Hindlimb muscle (tissue), 1 donor: ENCODE measurements at places on chromosomes 6 and 20. TPM values are rescaled to one million over a fixed set of nuclear protein-coding genes. Genes with fewer than 3 reads are reported as not detected.

Gene OXT
- polyA plus RNA-seq, result 0.50 TPM

Gene FOXC1
- polyA plus RNA-seq, result 2.0 TPM

Gene VSTM2L
- 1.7 TPM for polyA plus RNA-seq

Gene JARID2
- 16.2 TPM for polyA plus RNA-seq

Gene ADISSP
- polyA plus RNA-seq, result 29.1 TPM

- DNase-seq, result no peak
Observed at GRCh38 chr20:23918101-23918862, 38.7 kb upstream of the CST5 start.

- DNase-seq, result no peak
Observed at GRCh38 chr6:33198159-33198852, 2.2 kb downstream of the RXRB start.

DNA sequence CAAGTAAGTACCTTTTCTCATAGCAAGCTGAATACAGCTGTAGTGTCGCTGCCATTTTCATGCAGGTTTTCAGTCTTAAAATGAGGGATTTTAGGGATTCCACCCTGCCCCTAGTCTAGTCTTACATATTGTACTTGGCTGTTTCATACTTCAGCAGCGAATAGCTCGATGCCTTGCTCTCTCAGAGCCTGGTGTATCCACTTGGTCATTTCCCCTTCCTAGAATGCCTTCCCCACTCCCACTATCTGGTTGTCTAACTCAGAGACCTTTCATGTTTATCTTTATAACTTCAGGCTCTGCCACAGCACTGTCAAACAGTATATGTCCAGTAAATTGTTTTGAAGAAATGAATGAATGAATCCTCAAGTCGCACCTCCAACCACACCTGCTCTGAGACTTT, 21.1 kb upstream of the IPCEF1 start:
- DNase-seq, result no peak

- no peak for DNase-seq
Observed at GRCh38 chr6:90385759-90386313, 89.2 kb upstream of the BACH2 start.

GRCh38 chr6:71168233-71168765, 120.3 kb upstream of the OGFRL1 start:
- DNase-seq, result no peak

DNA sequence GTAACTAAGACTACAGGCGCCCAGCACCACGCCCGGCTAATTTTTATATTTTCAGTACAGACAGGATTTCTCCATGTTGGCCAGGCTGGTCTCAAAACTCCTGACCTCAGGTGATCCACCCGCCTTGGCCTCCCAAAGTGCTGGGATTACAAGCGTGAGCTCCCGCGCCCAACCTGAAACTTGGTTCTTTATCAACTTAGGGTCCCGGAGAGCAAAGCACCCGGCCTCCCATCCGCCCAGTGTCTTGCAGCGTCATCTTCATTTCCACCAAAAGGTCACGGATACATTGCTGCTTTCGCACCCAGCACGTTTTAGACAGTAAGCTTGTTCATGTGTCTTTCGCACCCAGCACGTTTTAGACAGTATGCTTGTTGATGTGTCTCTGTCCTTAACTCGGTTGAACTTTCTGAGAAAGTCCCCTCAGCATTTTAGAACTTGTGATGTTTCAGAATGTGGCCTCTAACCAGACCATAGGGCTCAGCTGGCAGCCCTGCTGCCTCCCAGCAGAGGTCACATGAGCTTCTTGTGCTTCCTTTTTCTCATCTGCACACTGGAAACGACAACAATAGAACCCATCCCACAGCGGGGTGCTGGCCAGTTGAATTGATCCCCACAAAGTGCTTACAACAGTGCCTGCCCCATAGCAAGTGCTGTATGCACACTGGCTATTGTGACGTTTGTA, 48.8 kb downstream of the PRR18 start:
- DNase-seq, result peak; percentile 31

DNA sequence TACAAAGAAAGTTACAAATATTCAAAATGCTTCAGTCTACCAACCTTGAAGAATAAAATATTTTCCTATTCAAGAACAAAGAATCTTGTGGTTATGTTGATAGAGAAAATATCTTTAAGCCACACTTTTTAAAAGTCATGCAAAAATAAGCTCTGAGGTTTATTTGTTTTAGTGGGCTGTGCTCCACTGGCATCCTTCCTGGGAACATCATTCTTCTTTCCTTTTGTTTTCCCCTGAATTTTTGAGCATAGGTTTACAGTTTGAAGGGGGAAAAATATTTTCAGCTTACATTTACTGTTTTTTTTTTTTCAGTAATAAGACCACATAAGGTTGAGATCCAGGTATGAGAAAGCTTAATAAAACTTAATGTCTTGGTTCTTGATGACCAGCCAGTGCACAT, 72.0 kb upstream of the BACH2 start:
- no peak for DNase-seq

GRCh38 chr6:132087391-132087790, 136.2 kb upstream of the CCN2 start:
- no peak for DNase-seq

DNA sequence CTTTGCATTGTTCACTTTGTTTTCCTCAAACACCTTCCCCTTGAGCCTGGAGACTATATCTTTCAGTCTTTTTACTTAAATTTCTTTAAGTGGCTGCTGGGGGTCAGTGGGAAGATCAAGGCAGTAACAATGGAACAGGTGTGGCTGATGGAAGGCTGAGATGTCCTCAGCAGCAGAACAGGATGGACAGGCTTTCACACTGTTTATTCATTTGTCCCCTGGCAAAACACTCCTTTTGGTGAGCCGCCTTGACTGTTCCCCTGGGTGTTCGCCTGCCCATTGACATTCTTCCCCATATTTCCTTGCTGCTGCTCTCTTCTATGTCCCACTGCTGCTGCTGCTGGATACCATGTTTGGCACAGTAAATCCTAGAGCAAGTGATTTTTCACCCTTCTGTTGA, 38.1 kb downstream of the RNF144B start:
- DNase-seq, result no peak
